ENCODE measurements at places on chromosomes 2 and 18.

DNA sequence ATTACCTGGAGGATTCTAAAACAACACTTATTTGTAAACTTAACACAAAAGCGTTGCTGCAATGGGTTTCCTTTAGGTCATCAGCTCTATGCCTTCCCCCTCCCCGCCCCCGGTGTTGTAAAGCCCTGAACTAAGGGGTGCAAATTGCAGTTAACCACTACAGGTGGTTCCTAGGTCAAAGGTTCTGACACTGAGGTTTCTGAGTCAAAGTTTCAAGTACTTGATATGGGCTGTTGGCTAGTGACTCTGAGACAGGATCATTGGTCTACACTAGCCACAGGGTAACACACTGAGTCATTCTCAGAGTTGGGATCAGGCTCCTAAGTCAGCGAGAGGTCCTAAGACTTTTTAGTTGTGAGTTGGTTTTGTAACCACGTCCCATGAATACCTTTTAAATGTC lies 15.4 kb downstream of the IL1B start:
- DNase-seq = no peak

- no peak for DNase-seq
Observed at GRCh38 chr2:201471732-201472393, 20.3 kb downstream of the STRADB start.

- DNase-seq = no peak
Observed at GRCh38 chr2:233442028-233442310, 87.7 kb downstream of the DGKD start.

GRCh38 chr2:66696886-66697285 lies 262.0 kb downstream of the MEIS1 start:
- DNase-seq = no peak

DNA sequence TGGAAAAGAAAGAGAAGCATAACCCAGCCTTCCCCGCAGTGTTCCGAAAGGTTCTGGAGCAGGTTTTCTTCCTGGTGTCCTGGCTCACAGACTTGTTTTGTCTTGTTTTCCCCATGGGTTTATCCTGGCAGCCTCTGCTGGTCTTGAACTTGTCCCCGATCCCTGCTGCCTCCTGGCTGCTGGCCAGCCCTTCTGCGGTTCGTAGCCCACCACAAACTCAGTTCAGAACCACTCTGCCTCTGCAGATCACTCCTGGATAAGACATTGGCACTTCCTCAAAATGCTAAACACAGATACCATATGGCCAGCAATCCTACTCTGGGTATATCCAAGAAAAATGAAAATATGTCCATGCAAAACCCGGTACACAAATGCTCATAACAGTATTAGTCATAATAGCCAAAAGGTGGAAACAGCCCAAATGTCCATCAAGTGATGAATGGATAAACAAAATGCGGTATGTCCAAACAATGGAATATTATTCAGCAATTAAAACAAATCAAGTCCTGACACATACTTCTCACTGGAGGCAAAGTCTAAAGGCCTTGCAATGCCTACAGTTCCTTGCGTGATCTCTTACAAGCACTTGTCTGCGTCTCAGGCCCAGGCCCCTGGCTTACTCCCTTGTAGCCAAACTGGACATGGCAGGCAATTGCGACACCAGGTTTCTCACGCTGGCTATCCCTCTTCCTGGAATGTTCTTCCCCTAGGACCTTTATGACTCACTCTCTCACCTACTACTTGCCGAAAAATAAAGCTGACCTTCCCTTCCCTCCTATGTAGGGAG lies 28.0 kb upstream of the ARHGEF4 start:
- DNase-seq = no peak

- no peak for DNase-seq
Observed at GRCh38 chr18:41266204-41266603, 688.8 kb upstream of the PIK3C3 start.

DNA sequence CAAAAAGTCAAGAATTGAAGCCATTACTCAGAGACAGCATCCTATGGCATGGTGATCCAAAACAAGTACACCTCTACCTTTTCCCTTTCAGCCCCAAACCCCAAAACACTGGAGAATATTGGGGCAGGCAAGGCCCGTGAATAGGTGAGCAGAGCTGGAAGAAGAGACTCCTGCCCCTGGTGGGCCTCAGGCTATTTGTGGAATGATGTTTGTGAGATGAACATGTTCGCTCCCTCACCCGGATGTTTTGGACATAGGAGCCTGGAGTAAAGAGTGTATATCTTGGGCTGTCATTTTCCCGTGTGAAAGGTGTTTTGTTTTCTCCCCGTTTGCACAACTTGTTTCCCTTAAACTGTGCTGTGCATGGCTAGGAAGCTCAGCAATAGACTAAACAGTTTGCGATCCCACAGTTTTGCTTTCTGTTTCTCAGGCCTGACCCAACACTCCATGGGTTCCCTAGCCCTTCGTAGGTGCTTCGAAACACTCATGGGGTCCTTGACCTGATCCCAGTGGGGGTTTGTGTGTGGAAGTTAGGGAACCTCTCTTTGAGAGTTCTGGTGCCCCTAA lies 136.5 kb upstream of the TNP1 start:
- no peak for DNase-seq

GRCh38 chr2:15298770-15299169 lies 262.4 kb downstream of the NBAS start:
- DNase-seq = no peak

GRCh38 chr18:1090758-1091157 lies 186.1 kb downstream of the ADCYAP1 start:
- DNase-seq = no peak

DNA sequence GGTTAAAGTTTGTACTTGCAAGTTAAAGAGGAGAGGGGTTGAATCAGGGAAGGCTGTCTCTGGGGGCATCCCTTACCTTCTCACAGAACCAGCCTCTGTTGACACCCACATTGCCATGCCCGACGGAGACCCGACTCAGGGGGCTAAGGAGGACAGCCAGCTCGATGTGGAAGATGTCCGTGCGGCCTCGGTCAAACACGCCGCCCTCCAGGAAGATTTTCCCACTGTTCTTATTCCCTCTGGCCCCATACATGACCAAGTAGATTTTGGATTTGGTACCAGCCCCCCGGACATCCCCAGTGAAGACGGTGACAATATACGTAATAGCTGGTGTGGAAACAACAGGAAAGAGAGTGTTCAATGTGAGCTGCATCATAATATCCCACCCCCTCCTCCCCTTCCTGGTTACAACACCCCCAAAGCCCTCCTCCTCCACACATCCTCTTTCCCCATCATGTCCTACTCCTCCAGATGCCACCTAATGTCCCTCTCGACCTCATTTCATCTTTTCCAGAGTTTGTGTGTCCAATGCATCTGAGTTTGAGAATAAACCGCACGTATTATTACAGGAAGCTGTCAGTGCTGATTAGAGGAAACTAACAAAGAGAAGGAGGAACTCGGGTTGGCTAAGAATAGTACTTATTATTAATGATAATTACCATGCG lies 55.7 kb downstream of the LOXHD1 start:
- DNase-seq = no peak

DNA sequence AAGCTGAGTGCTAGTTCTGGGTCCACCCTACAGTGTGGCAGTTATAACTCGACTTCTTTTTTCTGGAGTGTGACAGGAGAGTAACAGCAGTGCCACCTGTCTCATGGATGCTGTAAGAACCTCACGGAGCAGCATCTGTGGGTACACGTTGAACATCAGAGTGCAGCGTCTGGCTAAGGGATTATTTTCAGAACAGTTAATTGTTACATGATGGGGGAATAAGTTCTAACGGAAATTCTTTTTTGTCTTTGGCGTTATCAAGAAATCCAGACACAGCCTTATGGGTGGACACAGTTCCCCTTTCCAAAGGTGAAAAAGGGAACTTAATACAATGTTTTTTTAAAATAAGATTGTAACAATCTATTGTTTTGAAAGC lies 28.3 kb upstream of the TOGARAM2 start:
- no peak for DNase-seq

- DNase-seq = no peak
Observed at GRCh38 chr2:162244541-162245031, 1.3 kb upstream of the FAP start.

DNA sequence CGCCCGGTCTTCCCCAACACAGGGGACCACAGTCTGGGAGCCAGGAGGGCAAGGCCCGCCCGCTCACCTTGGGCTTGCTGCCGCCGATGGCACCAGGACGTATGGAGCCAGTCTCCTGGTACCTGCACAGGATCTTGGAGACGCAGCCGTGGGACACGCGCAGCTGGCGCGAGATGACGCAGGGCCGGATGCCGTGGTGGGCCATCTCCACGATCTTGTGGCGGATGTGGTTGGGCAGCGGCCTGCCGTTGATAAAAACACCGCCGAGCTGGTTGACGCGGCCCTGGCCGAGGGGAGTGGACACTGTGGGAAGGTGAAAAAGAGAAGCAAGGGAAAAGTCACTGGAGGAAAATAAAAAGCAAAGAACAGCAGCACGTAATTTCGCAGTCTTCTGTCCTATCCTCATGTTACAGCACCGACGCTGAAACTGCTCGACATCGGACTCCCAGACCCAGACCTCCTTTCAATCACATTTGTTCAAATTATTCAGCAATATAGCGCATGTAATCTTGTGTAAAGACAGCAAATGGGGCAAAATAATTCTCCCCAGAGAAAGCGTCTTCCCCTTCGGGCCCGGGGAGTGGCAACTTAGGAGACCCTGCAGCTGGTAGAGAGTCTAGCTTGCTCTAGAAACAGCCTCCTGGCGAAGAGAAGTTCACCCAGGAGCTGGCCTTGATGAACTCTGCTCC lies 1.7 kb downstream of the PAX3 start:
- DNase-seq = no peak

DNA sequence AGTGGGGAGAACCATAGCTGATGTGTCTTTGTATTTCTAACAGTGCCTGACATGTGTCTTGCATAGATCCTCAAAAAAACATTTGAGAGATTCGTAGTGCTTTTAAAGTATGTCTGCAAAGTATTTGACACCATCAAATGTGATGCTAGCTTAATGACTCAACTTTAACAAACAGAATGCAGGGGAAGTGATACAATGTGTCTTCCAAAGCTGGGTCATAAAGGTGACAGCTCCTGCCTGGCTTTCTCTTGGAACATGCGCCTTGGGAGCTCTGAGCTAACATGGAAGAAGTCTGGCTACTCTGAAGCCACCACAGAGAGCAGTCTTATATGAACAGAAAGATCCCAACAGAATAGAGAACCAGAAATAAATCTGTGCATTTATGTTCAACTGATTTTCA lies 78.2 kb downstream of the C1D start:
- DNase-seq = no peak

DNA sequence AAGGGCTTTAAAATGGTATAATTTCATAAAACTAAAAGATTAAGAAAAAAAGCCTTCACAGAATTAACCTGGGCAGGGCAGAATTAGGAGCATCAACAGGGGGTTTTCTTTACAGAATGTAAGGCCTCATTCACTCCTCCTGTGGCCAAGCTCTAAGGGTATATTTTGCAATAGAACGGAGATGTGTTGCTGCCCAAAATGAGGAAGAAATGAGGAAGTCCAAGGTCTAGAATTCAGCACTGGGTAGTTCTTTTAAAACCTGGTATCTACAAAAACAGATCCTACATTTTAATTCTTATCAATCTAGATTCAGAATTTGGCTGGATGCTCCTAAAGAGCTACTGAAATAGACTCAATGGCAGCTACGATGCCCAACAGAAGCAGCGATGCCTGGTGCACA lies 101.8 kb downstream of the AKAIN1 start:
- no peak for DNase-seq

GRCh38 chr2:149572102-149572953 lies 15.2 kb downstream of the MMADHC start:
- DNase-seq = no peak

DNA sequence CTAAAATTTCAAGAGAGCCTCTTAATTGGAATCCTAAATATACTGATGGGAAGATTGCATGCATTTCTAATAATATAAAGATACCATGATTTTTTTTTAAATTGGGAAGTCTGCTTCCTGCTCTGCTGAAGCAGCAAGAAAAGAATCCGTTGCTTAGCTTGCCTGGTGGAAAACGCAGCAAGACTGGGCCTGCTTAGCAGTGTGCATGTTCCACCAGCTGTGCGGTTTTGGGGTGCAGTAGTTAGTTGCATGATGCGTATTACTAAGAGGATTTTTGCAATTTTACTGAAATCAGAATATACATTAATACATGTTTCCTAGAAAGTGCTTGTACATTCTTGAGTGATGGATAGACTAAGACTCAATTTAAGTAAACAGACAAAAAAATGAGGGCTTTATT lies 319.9 kb downstream of the CMPK2 start:
- DNase-seq = no peak

GRCh38 chr18:77762642-77763041 lies 513.0 kb downstream of the GALR1 start:
- no peak for DNase-seq

DNA sequence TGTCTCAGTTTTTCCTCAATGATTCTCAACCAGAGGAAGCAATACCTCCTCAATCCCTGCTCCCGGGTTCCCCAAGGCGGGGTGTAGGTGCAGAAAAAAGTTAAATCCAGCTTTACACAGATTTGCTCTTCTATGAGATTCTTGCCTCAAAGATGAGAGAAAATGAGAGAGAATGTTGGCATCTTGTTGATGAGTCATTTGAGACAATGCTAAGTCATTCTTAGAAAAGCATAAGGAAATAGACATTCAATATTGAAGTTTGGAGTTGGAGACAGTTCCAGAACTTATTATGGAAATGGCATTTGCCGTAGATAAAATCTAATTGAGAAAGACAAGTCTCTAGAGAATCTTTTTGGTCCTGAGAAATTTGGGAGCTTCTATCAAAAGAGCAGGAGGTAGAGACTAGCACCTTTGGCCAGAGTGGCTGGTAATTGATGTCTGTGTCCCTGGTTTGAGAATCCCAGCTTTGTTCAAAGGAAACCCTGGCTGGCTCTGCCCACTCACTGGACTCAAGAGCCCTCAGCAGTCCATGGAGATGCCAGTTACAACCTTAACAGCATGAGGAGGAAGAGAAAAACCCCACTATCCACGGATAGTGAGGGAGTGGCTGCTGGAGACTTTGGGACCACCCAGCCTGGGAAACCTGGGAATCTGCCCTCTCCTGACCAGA lies 181.2 kb downstream of the FAM124B start:
- no peak for DNase-seq

DNA sequence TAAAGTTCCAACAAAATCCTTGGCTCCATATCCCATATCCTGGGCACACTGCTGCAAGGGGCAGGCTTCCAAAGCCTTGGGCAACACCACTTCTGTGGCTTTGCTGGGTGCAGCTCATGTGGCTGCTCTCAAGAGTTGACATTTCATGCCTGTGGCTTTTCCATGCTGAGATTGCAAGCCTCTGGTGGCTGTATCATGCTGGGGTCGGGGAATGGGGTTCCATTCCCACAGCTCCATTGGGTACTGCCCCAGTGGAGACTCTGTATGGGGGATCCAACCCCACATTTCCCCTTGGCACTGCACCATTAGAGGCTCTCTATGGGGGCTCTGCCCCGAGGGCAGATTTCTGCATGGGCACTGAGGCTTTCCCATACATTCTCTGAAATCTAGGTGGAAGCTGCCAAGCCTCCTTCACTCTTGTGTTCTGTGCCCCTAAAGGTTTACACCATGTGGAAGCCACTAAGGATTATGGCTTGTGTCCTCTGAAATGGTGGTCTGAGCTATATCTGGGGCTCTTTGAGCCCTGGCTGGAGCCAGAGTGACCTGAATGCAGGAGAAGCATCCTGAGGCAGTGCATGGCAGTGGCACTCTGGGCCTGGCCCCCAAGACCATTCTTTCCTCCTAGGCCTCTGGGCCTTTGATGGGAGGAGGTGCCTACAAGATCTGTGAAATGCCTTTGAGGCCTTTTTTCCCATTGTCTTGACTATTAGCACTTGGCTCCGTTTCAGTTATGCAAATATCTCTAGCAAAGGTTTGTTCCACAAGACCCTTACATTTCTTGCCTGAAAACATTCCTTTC lies 107.9 kb downstream of the PTGR3 start:
- no peak for DNase-seq
